Activated CD8-positive, alpha-beta T cell treated with anti-CD3 and anti-CD28 coated beads, Interleukin-2, amount 10 ng/mL, durations not matched to agents 7 days and 5 days (primary cell): ENCODE measurements at places on chromosomes 16 and 17. TPM values are rescaled to one million over a fixed set of nuclear protein-coding genes. Genes with fewer than 3 reads are reported as not detected.

The PRSS36 gene
- total RNA-seq: 0.95 TPM

The ADAD2 gene
- total RNA-seq: not detected

The SLC16A6 gene
- 7.1 TPM for total RNA-seq

The XPO6 gene
- total RNA-seq: 209 TPM

The MYH8 gene
- total RNA-seq: not detected
